ENCODE measurements at places on chromosomes 13 and 19.

- DNase-seq = no peak
Measured at GRCh38 chr13:79194727-79195126, 211.3 kb downstream of the RBM26 start.

DNA sequence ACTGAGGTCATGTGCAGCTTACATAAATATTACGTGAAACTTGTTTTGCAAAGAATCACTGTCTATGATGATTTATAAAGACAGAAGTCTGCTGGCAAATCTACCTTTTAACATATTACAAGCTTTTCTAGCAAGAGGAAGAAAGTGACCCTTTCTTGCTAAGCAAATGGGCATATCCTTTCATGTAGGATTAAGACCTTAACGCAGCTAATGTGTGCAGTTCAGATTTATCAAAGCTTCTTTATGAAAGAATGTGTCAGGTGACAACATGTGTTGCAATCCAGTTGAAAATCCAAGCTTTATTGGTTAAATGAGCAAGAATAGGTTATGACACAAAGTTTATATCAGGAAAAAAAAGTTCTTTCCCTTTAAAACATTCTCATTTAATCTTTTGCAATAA is 115.6 kb upstream of the NBEA start:
- DNase-seq = no peak

DNA sequence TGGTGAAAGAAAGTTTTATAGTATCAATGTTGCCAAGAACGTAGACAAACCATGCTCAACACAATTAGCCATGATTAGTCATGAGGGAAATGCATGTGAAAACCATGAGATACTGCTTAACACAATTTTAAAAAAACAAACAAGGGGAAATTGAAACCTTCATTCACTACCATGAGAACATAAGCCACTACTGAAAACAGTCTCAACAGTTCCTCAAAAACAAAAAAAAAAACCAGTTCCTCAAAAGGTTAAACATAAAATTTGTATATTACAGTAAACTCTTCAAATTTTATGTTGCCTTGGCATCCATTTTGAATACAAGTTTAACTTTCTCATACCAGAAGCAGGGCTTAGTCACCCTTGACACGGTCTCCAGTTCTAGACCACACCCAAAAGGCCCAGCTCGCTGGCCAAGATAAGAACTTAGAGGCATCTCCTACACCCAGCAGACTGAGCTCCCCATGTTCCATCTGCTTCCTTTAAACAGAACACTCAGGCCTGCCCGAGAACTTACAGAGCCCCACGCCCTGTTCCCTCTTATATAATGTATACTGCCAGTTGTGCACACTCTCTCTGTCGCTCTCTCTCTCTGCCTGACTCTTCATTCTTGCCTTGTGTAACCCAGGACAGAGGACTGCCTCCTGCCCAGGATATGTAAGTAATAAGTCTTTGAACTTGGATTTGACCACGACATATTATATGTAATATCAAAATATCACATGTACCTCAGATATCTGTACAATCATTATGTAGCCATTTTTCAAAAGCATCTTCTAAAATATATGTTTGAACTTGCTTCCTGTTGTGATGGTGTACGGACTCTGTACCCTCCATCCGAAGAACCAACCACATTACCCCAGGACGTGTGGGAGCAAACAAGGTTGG is 67.4 kb downstream of the STK24 start:
- DNase-seq = no peak

DNA sequence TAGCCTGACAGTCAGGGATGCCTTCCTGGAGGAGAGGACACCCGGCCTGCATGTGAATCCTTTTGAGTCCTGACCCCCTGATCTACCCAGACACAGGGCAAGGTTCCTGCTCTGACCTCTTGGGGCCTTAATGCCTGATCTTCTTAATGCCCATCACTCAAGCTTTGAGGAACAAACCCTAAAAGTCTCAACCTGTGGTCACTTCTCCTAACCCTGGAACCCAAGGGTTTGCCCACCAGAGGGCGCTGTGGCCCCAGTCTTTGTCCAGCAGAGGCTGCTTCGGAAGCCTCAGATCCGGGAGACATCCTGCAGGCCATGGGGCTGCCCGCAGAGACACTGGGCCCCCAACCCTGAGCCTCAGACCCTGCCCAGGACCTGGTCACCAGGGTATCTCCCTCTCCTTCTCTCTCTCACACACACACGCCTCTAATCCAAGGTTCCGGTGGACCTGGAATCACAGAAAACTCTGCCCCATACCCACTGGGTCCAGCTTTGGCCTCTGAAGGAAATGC is 9.8 kb upstream of the DPF1 start:
- DNase-seq = peak; percentile 55

- no peak for DNase-seq
Measured at GRCh38 chr13:110856942-110857835, 57.7 kb downstream of the ANKRD10 start.

- DNase-seq = no peak
Measured at GRCh38 chr19:4500841-4501591, 17.3 kb downstream of the PLIN4 start.

- DNase-seq = no peak
Measured at GRCh38 chr19:38723606-38723965, 20.7 kb downstream of the CAPN12 start.

GRCh38 chr19:41795031-41795461 is 1.3 kb upstream of the CEACAM3 start:
- no peak for DNase-seq

DNA sequence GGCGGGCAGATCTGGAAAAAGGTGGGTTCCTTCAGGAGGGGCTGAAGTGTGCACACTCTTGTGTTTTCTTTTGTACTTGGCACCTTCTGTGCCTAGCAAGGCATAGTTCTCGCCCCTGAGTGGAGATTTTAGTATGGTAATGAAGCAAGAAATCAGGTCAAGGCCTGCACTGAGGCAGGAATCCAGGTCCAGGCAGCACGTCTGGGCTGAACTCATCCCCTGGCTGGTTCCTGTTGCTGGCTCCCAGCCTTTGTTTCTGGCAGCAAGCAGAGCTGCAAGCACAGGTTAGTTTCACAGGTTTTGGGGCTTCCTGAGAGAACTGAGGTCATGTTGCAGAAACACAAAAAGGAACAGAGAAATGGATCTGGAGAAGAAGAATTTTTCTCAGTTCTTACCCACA is 21.2 kb downstream of the SIGLEC7 start:
- no peak for DNase-seq

DNA sequence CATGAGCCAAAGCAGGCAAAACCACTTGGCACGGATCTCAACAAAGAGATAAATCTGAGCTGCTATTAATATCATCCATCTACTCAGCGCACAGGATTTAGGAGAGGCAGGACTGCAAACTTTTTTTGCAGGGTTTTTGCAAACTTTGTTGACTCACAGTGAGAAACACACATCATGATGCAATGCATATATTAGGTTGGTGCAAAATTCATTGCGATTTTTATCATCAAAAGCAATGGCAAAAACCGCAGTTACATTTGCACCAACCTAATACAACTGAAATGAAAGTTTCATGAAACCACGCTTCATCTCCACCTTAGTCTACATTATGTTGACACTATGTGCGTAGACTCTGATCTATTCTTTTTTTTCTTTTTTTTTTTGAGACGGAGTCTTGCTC is 4.5 kb upstream of the NOVA2 start:
- DNase-seq = no peak

DNA sequence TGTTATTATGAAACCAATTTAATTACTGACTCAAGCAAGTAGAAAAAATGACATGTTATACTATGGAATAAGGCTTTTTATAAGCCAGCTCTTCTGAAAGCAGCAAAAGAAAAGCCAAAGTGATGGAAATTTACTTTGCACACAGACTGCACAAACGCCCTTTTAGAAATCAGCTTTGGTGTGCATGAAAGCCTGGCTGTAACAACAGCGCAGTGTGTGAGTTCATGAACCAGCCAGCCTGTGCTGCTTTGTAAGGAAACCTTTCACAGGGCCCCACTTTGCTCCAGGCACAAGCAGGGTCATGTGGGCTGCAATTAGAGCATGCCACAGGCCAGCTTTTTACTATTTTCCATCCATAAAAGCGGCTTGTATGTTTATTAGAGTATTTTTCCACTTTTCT is 13.6 kb upstream of the IFT88 start:
- peak; percentile 80 for DNase-seq

DNA sequence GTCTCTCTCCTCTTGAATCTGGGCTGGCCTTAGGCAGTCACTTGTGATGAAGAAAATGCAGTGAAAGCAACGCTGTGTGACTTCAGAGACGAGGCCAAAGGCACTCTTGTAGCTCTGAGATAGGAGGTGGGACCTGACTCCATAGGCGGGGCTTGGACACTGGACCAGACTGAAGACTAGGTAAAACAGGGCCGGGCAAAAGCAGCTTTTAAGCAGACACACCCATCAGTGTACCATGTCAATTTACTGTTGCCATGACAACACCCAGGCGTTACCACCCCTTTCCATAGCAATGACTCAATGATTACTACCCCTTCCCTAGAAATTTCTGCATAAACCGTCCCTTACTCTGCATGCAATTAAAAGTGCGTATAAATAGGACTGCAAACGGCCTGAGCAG is 6.6 kb upstream of the EID2 start:
- no peak for DNase-seq

DNA sequence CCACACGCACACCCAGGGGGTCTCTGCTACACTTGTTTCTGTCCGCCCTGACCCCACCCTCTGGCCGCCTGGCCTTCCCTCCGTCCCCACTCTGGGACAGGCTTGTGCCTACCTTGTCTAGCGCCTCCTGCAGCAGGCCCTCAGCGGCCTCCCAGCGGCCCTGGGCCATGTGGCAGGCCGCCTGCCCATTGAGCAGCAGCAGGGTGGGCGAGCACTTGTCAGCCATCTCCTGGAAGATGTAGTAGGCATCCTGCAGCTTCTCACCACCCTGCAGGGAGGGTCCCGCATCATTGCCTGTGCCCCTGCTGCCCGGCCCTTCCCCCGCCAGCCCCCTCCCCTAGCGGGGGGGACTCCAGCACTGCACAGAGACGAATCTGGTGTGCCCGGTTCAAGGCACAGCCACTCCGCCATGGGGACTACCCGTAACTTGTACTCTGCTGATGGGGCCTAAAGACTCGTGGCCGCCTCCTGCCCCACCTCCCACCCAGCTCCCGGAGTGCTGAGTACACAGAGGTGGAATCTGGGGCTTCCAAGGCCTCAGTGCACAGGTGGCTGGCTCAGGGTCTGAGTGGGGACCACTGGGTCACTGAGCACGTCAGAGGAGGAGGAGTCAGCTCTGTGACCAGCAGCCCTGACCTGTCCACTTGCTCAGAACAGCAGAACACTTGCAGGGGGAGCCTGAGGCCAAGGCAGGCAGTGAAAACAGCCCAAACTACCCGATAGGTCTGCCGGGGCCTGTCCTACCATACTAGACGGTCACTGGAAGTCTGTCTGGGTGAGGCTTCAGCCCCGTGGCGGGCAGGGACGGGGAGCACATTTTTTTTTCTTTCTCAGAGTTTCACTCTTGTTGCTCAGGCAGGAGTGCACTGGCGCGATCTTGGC is 7.4 kb upstream of the CERS1 start:
- DNase-seq = no peak

DNA sequence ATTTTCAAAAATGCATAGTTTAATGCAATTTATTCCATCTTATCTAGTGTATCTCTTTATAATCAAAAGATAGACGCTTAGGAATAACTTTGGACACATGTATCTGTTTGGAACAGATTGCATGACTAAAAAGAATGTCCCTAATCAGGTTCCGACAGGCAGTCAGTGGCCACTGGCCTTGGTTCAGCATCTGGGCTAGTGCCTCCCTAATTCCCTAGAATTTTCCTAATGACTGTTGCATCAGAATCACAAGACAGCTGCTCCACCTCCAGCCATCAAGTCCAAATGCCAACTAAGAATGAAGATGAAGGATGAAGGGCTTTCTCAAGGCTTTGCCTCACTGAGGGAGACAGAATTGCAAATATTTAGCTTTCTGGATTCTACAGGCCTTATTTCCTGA is 173.8 kb downstream of the EFNB2 start:
- no peak for DNase-seq

- no peak for DNase-seq
Measured at GRCh38 chr13:96821381-96821780, 172.9 kb downstream of the OXGR1 start.

- DNase-seq = no peak
Measured at GRCh38 chr13:19089315-19089714, 92.3 kb downstream of the TUBA3C start.

- no peak for DNase-seq
Measured at GRCh38 chr13:111111376-111111937, 3.7 kb upstream of the ARHGEF7 start.
